ENCODE measurements at places on chromosomes 3 and 15.

DNA sequence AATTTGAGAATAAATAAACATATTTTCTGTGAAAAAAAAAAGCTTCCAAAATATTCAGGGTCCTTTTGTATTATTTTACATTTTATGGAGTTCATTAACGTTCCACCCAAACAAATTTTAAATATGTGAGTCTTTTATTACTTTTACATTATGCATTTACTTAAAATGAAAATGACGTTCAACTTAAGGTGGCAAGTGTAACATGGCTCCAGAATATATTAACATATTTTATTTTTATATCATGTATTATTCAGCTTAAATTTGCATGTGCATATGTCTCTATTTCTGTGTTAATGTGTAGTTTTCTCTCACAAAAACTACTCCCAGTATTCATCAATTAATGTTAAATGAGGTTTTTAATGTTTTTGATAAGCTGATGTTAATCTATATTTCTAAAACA lies 243.6 kb upstream of the CNTN3 start:
- DNase-seq: no peak

GRCh38 chr3:69108811-69109210 lies 13.6 kb downstream of the LMOD3 start:
- DNase-seq: no peak

GRCh38 chr15:99429681-99430081 lies 136.1 kb upstream of the MEF2A start:
- no peak for DNase-seq

- DNase-seq: peak; percentile 24
Observed at GRCh38 chr3:183116025-183116614, 16.8 kb upstream of the MCCC1 start.

GRCh38 chr3:141255846-141256261 lies 24.2 kb downstream of the PXYLP1 start:
- DNase-seq: no peak

- DNase-seq: no peak
Observed at GRCh38 chr3:123788710-123789109, 95.4 kb downstream of the MYLK start.

DNA sequence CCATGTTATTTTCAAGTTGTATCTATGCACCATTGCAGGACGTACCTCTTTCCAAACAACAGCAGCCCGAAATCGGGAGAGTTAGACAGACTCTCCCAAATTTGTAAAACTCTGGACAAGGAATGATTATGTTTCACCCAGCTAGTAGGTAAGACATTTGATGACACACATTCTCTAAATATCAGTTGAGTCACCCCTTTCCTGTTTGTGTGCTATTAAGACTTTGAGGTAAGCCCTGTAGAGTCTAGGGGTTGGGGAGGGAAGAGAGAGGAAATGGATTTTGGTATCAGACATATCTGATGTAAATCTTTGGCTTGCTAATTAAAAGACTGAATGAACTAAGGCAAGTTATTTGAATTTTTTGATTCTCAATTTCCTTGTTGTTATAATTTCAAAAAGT lies 999.0 kb downstream of the TUSC7 start:
- DNase-seq: no peak

DNA sequence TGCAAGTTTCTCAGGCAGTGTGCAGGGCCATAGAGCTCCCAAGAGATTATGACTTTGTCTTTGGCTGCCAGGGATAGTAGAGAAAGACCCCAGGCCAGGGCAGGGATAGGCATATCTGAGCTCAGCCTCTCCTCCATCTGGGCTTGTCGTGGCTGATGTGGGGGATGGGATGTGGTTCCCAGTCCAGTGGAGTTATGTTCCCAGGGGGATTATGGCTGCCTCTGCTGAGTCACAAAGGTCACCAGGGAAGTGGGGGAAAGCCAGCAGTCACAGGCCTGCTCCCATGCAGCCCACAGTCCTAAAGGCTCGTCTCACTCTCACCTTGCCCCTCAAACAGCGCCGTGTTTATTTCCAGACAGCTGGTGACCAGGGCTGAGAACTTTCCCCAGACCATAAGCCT lies 354.9 kb downstream of the SI start:
- no peak for DNase-seq

DNA sequence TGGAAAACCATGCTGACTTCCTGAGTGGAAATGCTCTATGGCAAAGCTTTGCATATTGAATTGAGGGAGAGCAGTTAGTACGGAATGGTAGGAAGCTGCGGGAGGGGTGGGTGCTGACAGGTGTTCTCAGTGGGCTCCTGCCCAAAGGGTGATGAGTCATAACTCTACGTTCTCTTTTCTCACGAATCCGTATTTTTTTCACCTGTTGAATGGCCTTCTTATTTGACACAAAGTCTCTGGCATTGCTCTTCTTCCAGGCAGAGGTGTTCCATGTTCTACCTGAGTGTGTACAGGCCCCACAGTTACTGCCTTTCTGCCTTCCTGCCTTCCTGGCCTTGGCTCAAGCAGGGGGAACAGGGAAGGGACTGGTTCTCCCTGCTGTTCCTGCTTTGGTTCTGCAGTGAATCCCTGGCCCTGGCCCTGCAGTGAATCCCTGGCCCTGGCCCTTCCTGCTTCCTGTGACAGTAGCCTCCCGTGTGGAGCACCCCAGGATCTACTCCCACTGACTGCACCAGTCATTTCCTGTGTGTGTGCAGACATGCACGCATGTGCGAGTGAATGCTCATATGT lies 31.9 kb downstream of the TRAK1 start:
- no peak for DNase-seq

GRCh38 chr15:73936181-73936580 lies 9.9 kb downstream of the LOXL1 start:
- no peak for DNase-seq

DNA sequence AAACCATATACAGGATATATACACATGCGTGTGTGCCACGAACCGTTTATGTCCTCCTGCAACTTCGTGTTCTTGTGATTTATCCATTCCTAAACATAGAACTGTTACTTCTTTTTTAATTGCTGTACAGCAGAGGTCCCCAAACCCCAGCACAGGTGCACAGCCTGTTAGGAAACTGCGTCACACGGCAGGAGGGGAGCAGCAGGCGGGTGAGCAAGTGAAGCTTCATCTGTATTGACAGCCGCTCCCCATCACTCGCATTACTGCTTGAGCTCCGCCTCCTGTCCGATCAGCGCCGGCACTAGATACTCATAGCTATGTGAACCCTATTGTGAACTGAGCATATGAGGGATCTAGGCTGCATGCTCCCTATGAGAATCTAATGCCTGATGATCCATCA lies 34.9 kb upstream of the NRROS start:
- DNase-seq: peak; percentile 35

DNA sequence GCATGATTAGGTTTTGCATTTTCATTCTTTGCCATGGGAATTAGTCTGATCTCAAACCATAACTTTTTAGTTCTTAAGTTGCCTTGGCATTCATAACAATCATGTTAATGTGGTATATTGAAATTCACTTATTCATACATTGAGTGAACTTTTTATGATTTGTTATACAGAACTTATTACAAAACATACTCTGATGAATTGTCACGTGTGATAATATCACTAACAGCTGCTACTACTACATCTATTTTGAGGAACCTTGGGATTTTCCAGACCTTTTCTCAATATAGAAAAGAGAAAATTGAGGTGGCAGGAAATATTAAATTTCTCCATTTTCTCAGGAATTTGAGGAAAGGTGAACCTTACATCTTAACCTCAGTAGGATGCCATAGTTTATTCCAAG lies 9.2 kb downstream of the LXN start:
- DNase-seq: no peak

GRCh38 chr3:52891615-52892081 lies 5.7 kb downstream of the STIMATE start:
- DNase-seq: no peak

GRCh38 chr15:69743091-69743490 lies 290.5 kb downstream of the RPLP1 start:
- DNase-seq: no peak

DNA sequence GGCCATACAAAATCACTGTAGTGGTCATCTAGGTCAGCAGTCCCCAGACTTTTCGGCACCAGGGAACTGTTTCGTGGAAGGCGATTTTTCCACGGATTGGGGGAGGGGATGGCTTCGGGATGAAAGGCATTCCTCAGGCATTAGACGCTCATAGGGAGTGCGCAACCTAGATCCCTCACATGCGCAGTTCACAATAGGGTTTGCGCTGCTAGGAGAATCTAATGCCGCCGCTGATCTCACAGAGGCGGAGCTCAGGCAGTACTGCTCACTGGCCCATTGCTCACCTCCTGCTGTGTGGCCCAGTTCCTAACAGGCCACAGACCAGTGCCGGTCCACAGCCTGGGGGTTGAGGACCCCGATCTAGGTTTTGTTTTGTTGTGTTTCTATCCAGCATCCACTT lies 200.1 kb downstream of the SLC9A9 start:
- DNase-seq: no peak

DNA sequence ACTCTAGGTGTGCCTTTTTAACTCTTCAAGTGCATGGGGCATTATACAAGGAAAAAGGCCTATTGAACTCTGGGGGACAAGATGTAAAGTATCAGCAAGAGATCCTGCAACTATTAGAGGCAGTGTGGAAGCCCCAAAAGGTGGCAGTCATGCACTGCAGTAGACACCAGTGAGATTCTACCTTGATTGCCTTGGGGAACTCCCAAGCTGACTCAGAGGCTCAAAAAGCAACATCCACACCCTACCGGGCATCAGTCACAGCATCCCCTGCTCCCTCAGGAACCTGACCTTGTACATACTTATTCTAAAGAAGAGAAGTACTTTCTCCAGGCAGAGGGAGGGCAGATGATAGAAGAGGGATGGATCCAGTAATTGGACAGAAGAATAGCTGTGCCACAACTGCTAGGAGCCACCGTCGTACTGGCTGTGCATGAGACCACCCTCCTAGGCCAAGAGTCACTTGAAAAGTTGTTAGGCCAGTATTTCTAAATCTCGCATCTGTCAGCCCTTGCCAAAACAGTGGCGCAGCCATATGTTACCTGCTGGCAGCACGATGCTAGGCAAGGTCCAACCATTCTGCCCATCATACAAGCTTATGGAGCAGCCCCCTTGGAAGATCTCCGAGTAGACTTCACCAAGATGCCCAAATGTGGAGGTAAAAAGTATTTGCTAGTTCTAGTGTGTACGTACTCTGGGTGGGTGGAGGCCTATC lies 523.1 kb upstream of the FRG2C start:
- no peak for DNase-seq

GRCh38 chr3:72891053-72891855 lies 3.4 kb downstream of the GXYLT2 start:
- DNase-seq: no peak

DNA sequence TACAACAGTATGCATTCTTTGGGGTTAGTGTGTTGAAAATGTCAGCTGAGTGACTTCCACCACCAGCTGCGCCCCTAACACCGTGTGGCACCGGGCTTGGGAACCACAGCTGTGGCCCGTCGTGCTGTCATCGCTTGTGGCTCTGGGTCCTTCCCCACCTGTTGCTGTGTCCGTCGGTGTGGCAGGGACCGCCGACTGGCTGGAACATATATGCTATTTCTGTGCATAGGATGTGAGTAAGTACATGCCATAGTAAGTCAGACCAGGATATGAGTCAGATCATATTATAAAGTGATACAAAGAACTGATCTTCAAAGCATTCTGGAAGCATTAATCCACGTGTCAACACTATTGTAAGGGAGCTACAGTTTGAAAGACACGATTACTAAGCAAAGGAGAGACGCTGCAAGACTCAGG lies 31.9 kb downstream of the EHD4 start:
- no peak for DNase-seq

DNA sequence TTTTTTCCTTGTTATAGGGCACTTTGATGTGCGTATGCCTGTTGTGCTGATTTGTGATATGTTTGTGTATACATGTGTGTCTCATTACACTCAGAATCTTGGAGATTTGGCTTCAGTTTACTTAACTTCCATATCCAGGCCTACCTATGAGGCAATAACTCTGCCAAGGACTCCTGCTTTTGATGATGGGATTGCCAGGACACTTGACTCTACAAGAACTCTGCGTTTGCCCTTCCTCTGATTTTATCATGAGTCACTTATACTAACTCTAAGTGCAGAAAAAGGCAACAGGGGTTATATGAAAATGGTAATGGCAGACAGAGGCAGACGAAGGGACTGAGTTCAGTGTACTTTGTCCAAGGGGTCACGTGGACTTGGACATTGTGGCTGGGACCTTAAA lies 33.6 kb downstream of the MCTP2 start:
- DNase-seq: no peak

GRCh38 chr3:125061170-125061569 lies 5.4 kb upstream of the HEG1 start:
- no peak for DNase-seq

GRCh38 chr3:16999161-16999560 lies 114.4 kb downstream of the PLCL2 start:
- no peak for DNase-seq

Measured in T-helper 17 cell (primary cell).